ENCODE measurements at places on chromosomes 4 and X.

DNA sequence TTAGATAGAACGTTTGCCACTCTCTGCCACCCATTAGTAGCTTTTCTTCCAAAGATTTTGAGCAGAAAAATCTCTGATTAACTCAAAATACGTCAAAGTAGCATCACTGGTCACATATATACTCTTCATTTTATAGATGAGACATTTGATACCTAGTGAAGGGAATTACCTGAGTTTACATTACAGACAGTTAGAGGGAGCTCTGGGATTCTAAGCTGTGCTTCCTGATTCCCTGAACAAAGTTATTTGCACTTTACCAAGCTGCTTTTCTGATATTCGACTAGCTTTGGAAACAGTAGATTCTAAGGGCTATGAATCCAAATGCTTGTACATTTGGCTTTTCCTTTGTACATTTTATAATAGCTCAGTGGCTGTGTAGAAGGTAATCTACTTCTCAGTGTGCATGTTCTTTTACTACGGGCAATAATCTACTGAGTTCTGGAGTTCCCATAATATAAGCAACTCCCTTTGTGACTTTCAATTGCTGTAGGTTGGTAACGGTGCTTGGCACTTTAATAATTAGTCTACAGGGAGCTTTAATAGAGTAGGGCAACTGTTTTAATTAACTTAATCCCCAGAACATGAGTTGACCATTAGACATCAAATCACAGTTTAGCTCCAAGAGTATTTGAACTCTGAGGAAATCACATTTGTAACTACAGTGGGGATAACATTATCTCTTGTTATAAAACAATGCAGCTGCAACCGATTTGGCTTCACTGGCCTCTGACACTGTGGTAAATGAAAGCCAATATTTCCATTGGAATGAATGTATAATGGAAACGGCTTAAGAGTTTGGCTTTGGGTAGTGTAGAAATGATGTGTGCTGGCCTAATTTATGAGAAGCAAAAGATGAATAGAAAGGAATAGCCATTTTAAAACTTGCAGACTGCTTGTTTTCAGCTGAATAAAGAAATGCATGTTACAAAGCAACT is 1602.4 kb downstream of the STIM2 start:
- DNase-seq, result no peak

DNA sequence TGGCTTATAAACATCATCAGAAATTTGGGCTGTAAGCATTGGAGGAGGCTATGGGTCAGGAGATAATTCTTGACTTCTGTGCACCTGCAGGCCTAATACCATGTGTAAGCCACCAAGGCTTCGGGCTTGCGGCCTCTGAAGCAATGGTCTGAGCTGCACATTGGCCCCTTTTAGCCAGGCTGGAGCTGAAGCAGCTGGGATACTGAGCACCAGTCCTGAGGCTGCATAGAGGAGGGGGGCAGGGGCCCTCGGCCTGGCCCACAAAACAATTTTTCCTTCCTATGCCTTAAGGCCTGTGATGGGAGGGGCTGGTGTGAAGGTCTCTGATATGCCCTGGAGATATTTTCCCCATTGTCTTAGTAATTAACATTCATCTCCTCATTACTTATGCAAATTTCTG is 373.0 kb upstream of the HTR2C start:
- DNase-seq, result no peak

- no peak for DNase-seq
Observed at GRCh38 chrX:63761639-63762038, 23.4 kb downstream of the ARHGEF9 start.

- no peak for DNase-seq
Observed at GRCh38 chr4:108313546-108314339, 145.0 kb upstream of the LEF1 start.

- no peak for DNase-seq
Observed at GRCh38 chr4:528296-528695, 29.3 kb downstream of the PIGG start.

- no peak for DNase-seq
Observed at GRCh38 chrX:103215425-103215991, 600 bp downstream of the BEX4 start.

DNA sequence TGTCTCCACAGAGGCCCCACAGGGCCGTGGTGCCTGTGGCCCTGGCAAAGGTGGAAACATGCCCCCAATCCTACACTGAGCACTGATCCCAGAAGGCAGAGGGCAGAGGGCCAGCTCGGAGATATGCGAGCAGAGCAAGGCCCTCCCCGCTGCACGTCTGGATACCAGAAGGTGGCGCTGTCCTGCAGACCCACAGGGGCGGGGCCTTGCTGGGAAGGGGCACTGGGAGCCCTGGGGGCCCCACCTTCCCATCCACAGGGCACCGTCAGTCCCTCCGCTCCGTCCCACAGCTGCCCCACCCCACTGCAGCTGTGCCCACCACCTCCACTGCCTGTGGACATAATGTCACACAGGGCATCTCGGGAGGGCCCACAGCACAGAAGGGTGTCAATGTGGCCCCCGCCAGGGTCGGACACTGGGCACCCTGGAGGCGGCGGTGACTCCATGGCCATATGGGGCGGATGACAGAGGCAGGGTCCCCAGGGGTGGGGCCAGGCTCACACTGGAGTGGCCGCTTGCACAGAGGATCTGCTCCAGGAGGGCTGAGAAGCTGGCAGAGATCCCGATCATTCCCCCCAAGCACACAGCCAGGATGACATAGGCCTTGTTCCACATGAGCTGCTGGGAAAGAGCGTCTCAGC is 4.8 kb downstream of the SLC49A3 start:
- no peak for DNase-seq

DNA sequence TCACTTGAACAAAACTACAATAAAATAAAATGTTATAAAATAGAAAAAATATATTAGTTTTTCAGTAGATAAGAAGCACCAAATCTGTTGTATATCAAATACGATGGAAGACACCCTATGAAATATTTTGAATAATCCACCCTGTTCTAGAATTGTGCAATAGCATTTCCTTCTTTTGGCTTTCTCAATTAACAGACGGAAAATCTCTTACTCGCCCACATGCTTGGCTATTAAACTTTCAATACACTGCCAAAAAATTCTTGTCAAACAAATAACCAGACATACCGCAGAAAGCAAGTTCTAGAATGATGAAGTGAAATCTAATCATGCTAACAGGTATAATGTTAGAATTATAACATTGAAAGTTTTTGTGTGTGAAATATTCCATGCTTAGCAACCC is 671.6 kb upstream of the SLIT2 start:
- no peak for DNase-seq

DNA sequence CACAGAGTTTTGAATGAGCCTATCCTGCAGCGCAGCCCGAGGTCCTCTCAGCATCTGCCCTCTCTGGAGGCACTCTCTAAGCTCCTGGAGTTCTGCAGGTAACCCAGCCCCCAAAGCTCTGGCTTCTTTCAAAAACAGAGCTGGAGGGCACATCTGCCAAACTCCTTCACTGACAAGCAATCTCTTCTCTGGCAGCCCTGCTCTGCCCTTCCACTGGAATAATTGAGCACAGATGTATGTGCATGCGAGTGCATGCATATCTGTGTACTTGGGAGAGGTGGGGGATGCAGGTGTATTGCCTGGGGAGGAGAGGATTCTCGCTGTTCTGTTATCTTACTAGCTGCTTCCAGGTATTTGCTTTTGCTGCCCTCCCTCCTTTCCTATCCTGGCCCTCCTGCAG is 22.2 kb upstream of the PLP1 start:
- DNase-seq, result no peak

GRCh38 chr4:7160439-7160838 is 31.9 kb upstream of the SORCS2 start:
- no peak for DNase-seq

DNA sequence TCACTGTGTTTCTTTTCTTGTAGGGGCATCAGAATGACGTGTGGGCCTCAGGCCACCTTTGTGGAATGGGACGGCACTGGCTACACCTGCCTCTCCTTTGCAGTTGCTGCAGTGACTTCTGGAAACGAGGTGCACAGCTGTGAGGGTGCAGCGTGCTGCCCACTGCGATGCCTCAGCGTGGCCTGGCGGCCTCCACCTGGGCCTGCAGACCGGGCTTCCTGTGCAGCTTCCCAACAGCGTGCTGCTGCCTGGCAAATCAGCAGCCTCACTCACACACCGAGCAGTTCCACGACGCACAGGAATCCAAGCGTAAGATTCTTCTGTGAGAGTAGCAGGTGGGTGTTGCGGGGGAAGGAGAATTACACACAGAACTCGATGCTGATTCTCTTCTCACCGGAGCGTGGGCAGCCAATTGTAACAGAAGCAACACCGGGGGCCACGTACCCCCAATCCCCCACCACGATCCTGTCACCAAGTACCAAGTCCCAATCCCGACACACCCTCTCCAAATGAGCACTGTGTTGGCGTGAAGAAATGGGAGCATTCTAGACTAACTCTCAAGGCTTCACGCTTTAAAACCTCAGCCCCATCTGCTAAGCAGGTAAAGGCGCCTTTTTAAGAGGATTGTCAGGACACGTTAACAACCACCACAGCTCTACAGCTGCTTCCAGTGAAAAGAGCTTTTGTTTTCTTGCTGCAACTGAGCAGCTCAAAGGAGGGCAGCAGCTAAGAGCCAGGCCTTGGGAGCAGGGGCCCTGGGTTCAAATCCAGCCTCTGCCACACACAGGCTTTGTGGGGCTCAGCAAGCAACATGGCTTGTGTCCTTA is 16.9 kb downstream of the WDR1 start:
- no peak for DNase-seq
